Mucosa of gallbladder (tissue), 1 donor: ENCODE measurements at places on chromosomes 16 and 17. TPM values are rescaled to one million over a fixed set of nuclear protein-coding genes. Genes with fewer than 3 reads are reported as not detected.

The MYH2 gene
- 2.4 TPM for total RNA-seq

The SPNS2 gene
- total RNA-seq = 158 TPM

The SPN gene
- 9.0 TPM for total RNA-seq

The TMEM235 gene
- not detected for total RNA-seq

The PABPN1L gene
- total RNA-seq = not detected

The MYH11 gene
- total RNA-seq = 1,761 TPM

The SYNGR3 gene
- total RNA-seq = 1.4 TPM

The FKBP10 gene
- total RNA-seq = 59.2 TPM

The MMP15 gene
- 109 TPM for total RNA-seq

The NHLRC4 gene
- 1.2 TPM for total RNA-seq

The WNT3 gene
- 0.52 TPM for total RNA-seq

The TRPV3 gene
- total RNA-seq = 5.7 TPM

DNA sequence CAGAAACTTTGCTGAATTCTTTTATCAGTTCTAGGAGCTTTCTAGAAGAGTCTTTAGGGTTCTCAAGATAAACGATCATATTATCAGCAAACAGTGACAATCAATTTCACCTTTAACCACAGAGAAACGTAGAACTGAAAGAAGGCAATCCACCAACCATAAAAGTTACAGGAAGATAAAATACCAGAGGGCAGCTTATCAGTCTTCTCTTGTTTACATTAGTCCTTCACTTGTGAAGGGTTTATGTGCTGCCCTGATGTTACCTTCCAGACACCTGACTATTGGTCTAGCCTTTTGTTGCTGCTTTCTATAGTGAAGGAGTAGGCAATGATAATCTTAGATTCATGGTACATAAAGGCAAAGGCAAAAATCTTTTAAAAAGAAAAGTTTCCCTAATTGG is 73.2 kb upstream of the EFCAB3 start:
- DNase-seq = no peak

GRCh38 chr16:56607675-56608042 is 725 bp upstream of the MT2A start:
- no peak for DNase-seq

GRCh38 chr16:29318037-29318436 is 88.5 kb downstream of the NPIPB11 start:
- no peak for DNase-seq

DNA sequence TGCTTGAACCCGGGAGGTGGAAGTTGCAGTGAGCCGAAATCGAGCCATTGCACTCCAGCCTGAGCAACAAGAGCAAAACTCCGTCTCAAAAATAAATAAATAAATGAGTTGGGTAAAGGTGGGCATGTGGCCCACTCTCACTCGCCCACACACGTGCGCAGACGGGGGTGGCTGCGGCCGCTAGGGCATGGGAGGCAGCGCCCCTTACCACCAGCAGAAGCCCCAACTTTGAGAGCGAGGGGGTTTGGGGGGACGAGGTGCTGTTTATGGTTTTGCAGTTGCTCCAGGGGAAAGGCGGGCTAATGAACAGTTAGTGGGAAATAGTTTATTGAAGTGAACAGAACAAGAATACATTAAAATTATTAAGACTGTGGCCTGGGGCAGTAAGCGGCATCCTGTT is 14.9 kb upstream of the RBFOX3 start:
- no peak for DNase-seq

DNA sequence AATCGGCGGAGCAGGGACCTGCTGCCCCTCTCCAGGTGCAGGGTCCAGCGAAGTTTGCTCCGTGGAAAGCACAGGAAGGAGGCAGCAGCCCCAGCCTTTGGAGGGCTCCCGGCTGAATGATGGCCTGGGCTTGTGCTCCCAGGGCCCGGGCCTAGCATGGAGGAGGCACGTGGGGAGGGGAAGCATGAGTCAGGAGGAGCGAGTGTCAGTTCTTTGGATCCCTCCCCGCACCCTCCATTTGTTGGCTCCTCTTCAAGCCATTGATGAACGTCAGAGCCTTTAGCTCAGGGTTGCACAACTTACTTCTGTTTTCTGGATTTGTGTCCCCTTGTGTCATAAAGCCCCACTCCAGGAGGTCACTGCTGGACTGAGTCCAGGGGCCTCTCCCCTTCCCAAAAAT is 25.8 kb downstream of the TTYH2 start:
- peak; percentile 39 for DNase-seq

GRCh38 chr16:59690216-59690615 is 956.1 kb upstream of the GOT2 start:
- DNase-seq = no peak

DNA sequence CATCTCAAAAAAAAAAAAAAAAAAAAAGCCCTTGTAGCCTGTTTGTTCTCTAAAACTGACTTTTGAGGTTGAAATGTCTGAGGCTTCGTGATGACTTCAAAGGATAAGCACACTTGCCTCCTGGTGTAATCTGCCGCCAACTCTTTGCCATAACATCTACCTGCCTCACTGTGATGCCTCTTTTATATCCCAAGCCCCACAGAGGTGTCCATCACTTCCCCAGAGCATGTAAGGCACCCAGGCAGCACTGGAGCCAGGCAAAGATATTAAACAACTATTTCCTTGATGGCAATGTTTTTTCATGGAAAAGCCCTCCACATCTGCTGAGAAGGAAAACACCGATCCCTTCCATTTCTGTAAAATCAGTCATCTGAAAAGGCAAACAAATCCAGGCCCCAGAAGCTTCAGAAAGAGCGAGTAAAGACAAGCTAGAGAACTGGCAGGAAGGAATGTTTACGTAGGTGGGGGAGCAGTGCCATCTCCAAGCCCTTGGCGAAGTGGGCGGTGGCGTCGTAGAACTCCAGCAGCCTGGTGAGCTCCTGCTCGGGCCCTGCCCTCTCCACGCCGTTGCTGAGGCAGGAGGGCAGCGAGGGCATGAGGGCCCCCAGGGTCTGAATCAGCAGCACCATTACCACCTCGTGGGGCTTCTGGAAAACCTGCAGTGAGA is 28.6 kb downstream of the COG7 start:
- peak; percentile 21 for DNase-seq

GRCh38 chr17:71227841-71228240 is 893.0 kb upstream of the SOX9 start:
- DNase-seq = no peak

DNA sequence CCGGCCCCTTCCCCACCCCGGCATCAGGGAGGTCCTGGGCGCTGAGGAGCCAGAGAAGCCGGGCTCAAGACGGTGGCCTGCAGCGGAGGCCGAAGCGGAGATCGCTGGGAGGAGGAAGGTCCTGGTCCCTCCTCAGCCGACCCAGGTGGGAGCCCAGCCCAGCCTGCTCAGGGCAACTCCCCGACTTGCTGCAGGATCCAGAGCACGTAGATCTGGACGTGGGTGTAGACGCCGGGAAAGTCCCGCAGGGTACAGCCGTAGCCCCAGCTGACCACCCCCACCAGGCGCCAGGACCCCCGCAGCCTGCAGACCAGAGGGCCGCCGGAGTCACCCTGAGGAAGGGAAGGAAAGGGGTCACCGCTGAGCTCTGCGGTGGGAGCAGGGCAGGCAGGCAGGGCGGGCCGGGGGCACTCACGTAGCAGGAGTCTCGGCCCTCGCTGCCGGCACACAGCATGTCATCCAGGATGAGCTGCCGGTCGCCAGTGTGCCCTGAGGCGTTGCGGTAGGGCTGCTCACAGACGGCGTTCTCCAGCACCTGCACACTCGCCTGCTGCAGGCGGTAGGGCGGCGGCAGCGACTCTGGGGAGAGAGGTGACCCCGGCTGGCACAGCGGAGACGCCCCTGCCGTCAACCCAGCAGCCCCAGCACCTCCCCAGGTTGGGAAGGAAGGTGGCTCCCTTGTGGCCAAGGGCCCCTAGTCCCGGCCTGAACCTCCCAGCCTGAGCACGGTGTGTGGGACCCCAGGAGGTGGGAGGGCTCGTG is 5.4 kb downstream of the TPSD1 start:
- DNase-seq = no peak

DNA sequence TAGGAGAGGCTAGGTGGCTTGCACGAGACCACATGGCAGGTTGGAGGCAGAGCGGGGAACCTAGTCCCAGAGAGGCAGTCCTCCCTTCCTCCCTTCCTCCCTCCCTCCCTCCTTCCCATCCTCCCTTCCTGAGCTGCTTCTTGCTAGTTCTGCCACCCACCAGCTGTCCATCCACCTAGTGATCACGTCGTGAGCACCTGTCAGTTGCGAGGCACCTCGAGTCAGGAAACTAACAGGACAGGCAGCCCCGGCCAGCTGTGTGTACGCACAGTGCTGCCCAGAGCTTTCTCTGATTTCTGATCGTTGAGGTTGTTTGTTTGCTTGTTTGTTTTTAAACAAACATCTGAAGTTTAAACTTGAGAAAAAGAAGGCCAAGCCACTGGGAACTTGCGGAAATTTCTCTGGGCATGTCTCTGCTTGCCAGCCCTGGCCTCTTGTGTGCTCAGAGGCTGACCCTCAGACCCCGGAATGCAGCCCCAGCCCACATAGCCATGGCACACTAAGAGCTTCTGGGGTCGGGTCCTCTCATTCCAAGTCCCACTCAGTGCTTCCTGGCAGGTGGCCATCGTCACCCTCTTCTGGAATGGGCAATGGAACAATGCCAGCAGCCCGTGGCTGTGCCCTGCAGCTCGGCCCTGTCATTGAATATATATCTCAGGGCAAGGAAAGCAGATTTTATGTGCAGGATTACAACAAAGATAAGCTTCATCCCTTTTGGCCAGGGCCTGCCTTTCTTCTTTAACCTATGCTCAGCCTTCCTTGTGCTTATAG is 174.0 kb downstream of the KATNIP start:
- DNase-seq = no peak

GRCh38 chr17:901964-902363 is 77.6 kb downstream of the NXN start:
- DNase-seq = no peak

DNA sequence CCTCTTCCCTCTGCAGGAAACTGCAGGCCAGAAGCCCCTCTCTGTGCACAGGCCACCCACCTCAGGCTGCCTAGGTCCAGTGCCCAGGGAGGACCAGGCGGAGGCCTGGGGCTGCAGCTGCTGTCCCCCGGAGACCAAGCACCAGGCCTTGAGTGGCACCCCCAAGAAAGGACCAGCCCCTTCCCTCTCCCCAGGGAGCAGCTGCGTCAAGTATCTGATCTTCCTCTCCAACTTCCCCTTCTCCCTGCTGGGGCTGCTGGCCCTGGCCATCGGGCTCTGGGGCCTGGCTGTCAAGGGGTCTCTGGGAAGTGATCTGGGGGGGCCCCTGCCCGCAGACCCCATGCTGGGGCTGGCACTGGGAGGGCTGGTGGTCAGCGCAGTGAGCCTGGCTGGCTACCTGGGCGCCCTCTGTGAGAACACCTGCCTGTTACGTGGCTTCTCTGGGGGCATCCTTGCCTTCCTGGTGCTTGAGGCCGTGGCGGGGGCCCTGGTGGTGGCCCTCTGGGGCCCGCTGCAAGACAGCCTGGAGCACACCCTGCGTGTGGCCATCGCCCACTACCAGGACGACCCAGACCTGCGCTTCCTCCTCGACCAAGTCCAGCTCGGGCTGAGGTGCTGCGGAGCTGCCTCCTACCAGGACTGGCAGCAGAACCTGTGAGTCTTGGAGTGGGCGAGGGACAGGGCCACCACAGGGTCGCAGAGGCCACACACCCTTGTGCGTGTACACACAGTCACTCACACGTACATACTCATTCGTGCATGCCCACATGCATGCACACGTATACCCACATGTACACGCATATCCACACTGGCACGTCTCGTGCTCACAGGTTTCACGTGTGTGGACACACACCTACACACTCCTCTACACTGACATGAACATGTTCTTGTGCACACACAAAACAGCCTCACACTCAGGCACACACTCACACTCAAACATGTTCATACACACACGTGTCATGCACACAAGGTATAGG is 8.3 kb downstream of the TSPAN10 start:
- DNase-seq = no peak

- no peak for DNase-seq
Observed at GRCh38 chr17:9475101-9475658, 100.4 kb downstream of the STX8 start.

- DNase-seq = no peak
Observed at GRCh38 chr17:81395600-81396277, 482 bp downstream of the BAHCC1 start.

DNA sequence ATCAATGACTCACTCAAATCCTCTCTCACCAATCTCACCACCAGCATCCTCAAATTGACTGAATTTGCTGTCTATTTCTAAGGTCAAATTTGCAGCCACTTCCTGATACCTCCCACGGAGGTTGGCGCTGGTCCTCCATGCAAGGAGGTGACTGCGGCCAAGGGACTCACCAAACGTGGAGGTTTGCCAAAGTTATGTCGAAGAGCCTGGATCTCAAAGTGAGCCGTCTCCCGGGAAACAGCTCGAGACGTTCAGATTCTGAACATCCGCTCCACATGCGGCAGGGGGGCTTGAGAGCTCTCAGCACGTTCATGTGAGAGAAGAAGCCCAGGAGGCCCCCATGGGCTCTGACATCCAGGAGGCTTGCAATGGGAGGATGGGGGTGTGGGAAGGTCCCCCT is 22.6 kb downstream of the LGALS3BP start:
- peak; percentile 79 for DNase-seq

GRCh38 chr17:17533901-17534441 is 37.8 kb upstream of the RASD1 start:
- peak; percentile 72 for DNase-seq

- DNase-seq = no peak
Observed at GRCh38 chr17:42543190-42544079, 7.4 kb downstream of the NAGLU start.

DNA sequence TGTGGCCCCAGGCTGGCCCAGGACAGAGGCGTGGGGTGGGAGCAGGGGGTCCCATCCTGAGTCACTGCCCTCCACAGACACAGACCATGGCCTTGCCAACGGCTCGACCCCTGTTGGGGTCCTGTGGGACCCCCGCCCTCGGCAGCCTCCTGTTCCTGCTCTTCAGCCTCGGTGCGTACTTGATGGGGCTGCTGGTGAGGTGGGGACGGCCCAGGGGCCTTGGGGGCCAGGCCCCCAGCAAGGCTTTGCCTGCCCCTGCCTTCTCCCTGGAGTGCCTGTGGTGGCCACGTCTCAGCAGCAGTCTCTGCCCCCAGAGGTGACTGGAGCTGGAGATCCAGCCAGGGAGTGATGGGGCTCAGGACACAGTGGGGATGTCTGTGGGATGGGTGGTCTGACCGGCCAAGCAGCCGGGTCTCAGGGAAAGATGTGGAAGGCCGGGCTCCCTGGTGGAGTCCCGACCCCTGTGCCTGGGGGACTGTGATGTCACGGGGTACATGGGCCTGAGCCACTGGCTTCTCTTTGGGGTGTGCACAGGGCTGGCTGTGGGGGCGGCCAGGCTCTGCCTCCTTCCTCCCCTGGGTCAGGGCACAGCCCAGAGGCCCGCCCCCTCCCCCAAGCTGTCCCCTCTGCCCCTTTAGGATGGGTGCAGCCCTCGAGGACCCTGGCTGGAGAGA is 2.2 kb downstream of the MSLN start:
- DNase-seq = no peak
